Fibroblast of pulmonary artery (primary cell): ENCODE measurements at places on chromosomes 1 and 21.

GRCh38 chr1:156845055-156845952 is 13.6 kb downstream of the INSRR start:
- no peak for DNase-seq

DNA sequence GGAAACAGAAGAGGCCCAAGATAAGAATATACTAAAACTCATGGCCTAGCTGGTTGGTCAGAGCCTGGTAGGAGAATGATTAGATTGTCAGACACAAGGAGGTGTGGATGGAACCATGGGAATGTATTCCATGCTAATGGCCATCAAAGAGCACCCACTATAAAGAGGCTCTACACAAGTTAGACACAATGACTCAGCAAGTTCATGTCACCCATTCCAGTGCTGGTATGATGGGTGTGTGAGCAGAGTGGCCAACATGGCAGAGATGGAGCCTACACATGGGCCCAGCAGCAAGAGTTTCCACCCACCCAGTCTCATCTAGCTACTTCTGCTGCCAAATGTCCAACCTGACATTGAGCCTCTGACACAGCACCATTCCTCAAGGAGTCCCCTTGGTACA is 97.5 kb upstream of the COG2 start:
- no peak for DNase-seq

DNA sequence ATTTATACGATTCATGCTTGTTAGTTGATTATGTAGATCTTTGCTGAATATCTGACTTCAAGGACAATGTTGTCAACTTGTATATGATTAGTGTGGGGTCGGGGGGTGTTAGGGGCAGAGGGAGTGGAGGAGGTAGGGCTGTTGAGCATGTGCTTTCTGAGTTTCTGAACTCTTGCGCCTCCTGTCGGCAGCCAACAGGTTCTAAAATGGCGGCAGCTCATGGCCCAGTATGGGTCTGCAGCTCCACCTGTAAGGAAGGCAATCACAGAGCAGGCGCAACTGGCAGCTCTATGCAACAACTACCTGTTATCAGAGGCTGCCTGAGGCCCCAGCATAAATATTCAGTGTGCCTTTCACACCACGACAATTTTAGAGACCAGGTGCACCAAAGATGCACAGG is 205.8 kb upstream of the PLXNA2 start:
- no peak for DNase-seq

- DNase-seq: no peak
Observed at GRCh38 chr1:86714561-86715244, 10.3 kb downstream of the SH3GLB1 start.

- no peak for DNase-seq
Observed at GRCh38 chr1:225504776-225505175, 76.9 kb upstream of the LBR start.

DNA sequence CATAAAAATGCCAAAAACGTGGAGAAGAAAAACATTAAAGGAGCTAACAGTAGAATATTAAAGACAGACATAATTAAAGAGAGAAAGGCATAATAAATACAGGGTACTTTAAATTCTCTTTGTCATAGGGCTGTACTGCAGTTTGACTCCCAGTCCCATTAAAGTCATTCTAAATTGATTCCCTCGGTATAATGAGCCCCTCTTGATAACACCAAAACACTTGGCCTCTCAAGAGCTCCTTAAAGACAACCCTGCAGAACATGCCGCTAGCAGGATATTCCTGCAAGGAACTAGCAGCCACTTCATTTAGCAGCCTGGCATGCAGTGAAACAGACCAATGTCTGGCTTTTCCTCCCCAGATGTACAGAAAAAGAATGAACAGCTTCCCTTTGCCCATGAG is 273.8 kb upstream of the ESRRG start:
- no peak for DNase-seq

- DNase-seq: peak; percentile 58
Observed at GRCh38 chr1:94927405-94928175, 680 bp upstream of the CNN3 start.

GRCh38 chr1:108556066-108556465 is 3.8 kb upstream of the EEIG2 start:
- DNase-seq: no peak
